ENCODE measurements at places on chromosomes 6 and 20. TPM values are rescaled to one million over a fixed set of nuclear protein-coding genes. Genes with fewer than 3 reads are reported as not detected.

DNA sequence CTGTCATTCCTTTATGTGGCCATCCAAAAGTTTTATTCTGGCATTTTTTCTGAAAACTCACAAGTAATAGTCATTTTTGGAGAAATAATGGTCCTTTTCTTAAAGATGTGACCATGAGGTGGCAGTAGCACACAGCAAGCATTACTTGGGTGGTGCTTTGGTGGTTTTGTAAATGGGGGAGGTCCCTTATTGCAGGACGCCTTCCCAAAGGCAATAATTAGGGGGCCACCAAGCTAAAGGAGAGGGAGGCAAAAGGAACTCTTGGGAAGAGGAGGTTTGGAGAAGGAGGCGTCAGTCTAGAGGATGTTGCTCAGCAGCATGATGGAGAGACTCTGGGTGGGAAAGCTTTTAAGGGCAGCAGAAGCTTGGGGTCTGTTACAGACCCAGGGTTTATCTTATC, 422.6 kb upstream of the MMS22L start:
- H3K27me3 ChIP-seq = no peaks in the 10 kb centered on the region
- peak; percentile 42 for DNase-seq
- no peaks in the 10 kb centered on the region for H3K4me1 ChIP-seq

GRCh38 chr20:24043294-24043693, 54.7 kb upstream of the GGTLC1 start:
- DNase-seq = no peak
- 0 out of 2 replicates have a peak, but pooled peaks cover 5% of the 10 kb centered on the region for H3K27me3 ChIP-seq
- H3K36me3 ChIP-seq = no peaks in the 10 kb centered on the region
- H3K27ac ChIP-seq = no peak overlapping the region

DNA sequence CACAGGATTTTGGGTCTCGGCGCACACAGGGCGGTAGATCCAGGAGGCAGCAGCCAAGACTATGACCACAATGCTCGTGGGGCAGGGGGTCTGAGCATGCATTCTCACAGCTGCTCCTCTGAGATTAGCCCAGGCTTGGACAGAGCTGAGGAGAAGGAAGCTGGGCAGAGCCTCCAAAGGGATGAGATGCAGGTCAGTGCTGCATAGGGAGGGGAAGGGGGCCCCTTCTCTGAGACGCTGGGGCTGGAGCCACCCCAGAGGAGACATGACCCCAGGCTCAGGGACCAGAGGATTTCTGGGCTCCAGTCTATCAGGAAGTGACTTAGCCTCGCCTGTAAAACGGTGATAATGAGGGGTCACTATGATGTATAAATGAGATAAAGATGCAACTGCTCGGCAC, 93.9 kb downstream of the BFSP1 start:
- H3K36me3 ChIP-seq = no peaks in the 10 kb centered on the region
- no peak for DNase-seq
- H3K27ac ChIP-seq = no peak overlapping the region
- H3K27me3 ChIP-seq = peaks cover 27% of the 10 kb centered on the region
- H3K4me1 ChIP-seq = no peaks in the 10 kb centered on the region

The DEFB124 gene
- total RNA-seq = not detected

DNA sequence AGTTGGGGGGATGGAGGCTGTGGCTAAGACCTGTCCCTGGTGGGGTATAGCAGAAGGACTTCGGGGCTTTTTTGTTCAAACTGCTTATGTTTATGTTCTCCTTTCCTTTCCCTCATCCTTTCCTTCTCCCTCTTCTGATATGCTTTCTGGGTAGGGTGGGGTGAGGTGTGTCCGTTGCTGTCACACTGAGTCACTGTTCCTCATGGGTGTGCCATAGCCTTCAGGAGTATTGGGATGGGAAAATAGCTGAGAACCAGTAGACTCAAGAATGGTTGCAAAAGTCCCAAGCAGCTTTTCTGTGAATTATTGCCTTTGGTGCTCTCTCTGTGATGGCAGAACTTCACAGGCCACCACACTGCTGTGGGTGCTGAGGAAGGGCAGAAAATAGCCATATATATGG, 39.6 kb downstream of the TPD52L1 start:
- peaks cover 26% of the 10 kb centered on the region for H3K4me1 ChIP-seq
- no peaks in the 10 kb centered on the region for H3K36me3 ChIP-seq
- peak; percentile 30 for DNase-seq
- H3K27ac ChIP-seq = no peak overlapping the region

All from GM23248 (cell line).